ENCODE measurements at places on chromosomes 7 and 10.

DNA sequence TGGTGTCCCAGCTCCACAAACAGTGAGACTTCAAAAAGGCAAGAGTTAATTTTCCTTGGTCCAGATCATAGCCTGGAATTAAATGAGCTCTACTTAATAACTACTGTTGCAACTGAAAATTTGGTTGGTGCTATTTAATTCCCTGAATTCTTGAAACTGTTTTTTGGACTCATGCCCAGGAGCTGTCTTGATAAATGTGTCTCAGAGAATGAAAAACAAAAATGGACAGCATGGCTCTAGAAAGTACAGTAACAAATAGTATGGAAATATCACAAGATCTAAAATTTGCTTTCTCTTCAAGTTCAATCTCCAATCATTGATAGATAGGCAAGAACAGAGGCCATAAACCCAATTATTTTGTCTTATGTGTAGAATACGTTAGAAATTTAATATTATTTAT, 42.5 kb downstream of the CCDC71L start:
- no peak for DNase-seq

GRCh38 chr7:620056-620455, 100.4 kb upstream of the PDGFA start:
- no peak for DNase-seq

GRCh38 chr7:155463114-155463811, 5.3 kb downstream of the EN2 start:
- DNase-seq, result no peak

- DNase-seq, result no peak
Measured at GRCh38 chr7:36653663-36654355, 70.5 kb downstream of the AOAH start.

DNA sequence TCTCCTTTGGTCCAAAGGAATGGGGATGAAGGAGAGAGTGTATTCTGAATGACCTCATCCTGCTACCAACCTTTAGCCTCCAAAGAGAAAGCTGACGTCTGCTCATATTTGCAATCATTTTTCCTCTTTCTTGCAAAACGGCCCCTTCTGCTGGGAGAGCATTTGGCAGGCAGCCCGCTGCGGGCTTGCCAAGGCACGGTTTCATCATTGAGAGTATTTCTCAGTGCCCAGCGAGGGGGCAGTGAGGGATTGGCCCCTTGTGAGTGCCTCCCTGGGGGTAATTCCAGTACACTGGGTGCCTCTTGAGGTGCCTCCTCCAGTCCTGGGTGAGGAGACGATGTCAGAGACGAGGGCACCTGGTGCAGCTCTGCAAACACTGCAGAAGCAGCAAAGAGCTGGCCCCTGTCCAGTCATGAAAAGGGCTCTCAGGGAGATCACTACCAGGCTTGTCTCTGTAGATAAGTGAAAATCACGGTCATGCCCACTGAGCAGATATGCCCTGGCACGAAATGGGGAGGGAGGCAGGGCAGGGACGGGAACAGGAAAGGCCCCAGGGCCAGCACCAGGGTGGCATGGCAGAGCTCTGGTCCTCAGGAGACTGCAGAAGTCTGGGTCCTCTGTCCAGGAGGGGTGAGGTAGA, 48.7 kb upstream of the SHH start:
- DNase-seq, result no peak

DNA sequence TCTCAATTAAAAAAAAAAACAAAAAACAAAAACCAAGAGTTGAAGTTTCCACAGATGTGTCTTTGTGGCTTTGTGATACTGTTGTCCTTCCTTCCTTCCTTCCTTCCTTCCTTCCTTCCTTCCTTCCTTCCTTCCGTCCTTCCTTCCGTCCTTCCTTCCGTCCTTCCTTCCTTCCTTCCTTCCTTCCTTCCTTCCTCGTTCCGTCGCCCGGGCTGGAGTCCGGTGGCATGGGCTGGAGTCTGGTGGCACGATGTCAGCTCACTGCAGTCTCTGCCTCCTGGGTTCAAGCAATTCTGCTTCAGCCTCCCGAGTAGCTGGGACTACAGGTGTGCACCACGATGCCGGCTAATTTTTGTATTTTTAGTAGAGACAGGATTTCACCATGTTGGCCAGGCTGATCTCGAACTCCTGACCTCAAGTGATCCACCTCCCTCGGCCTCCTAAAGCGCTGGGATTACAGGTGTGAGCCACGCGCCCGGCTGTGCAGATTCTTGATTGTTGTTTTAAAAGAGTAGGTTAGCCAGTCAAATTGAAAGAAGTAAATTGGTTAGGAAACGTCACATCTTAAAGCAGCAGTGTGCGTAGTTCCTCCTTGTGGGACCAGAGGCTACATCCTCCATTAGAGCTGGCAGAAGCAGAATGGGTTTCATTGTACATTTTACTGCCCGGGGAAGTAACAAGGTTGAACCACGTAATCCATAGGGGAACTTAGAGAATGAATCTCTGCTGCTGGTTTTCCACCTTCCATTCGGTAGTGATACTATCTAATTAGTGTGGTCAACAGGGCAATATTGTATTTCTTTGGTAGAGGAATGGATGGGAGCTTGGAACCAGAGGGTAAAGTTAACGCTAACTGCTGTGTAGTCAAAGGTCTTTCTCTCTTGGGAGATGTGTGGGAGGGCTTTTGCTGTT, 20.6 kb downstream of the DNAJB6 start:
- DNase-seq, result no peak

DNA sequence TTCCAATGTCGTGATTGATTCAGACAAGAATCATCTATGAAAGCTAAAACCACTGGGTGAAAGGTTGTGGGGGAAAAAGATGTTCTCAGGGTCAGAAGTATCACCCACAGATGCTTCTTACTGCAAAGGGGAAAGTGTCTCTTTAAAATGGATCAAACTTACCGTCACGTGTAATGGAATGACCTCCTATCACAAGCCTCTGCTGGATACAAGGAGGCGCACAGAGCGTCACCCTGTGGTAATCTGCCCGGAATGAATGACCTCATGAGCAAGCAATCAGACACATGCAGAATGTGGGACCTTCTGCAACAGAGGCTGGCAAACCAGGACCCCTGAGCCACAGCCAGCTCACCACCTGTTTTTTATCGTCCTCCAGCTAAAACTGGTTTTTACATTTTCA, 33.0 kb downstream of the WIPF3 start:
- DNase-seq, result no peak

GRCh38 chr10:63865210-63865609, 344.0 kb downstream of the REEP3 start:
- no peak for DNase-seq

GRCh38 chr10:71259815-71260501, 47.6 kb downstream of the UNC5B start:
- no peak for DNase-seq

- no peak for DNase-seq
Measured at GRCh38 chr10:71334221-71334791, 15.2 kb downstream of the SLC29A3 start.

- no peak for DNase-seq
Measured at GRCh38 chr7:75689246-75690099, 49.3 kb downstream of the HIP1 start.

- DNase-seq, result no peak
Measured at GRCh38 chr10:76922666-76923065, 714.9 kb downstream of the KCNMA1 start.

DNA sequence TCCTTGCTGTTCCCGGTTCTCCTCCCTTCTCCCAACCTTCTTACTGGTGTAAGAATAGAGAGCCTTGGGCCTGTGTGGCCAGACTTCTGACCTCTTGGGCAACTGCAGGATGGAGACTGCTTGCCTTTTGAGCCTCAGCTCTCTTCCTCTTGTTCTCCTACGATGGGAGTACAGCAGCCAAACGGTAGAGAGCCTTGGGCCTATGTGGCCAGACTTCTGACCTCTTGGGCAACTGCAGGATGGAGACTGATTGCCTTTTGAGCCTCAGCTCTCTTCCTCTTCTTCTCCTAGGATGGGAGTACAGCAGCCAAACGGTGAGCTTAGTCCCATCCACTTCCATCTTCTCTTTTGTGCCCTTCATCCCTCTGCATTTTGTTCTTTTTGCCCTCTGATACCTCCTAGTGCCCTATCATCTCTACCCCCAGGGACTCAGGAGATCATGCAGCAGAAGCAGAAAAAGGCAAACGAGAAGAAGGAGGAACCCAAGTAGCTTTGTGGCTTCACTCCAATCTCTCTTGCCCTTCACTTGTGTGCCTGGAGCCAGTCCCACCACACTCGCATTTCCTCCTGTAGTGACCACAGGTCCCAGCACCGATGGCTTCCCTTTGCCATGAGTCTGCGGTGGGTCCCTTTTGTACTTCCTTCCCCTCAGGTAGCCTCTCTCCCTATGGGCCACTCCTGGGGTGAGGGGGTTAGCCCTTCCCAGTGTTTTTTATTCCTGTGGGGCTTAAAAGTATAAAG, 15.3 kb downstream of the SLC25A13 start:
- DNase-seq, result no peak

DNA sequence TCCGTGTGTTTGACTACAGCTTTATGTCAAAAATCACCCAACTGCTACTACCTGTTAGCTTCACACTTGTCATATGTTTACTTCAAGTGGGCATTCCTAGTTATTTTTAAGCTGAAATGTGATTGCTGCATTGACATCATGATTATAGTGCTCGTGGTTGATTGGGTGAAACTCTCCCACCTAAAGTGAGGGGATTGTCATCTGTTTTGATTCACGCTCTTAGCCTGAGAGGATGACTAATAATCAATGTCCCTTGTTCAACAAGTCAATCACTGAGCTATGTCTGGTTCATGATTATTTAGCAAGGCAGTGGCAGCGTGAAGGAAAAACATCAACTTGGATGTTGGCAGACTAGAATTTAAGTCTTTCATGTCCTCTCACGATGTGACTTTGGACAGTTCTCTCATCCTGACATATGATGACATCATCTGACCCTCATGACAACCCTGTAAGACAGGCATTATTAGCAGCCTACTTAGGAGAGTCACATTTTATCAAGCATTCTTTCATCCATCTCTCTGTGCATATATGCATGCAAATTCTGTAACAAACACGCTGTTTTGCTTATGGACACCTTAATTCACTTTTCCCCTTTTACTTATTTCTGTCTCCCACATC, 352.6 kb upstream of the ZMIZ1 start:
- DNase-seq, result no peak

GRCh38 chr10:56370217-56371113, 9.4 kb upstream of the ZWINT start:
- no peak for DNase-seq

GRCh38 chr7:90858546-90858945, 262.4 kb downstream of the CDK14 start:
- no peak for DNase-seq

- no peak for DNase-seq
Measured at GRCh38 chr10:114575417-114576131, 82.5 kb downstream of the ABLIM1 start.

DNA sequence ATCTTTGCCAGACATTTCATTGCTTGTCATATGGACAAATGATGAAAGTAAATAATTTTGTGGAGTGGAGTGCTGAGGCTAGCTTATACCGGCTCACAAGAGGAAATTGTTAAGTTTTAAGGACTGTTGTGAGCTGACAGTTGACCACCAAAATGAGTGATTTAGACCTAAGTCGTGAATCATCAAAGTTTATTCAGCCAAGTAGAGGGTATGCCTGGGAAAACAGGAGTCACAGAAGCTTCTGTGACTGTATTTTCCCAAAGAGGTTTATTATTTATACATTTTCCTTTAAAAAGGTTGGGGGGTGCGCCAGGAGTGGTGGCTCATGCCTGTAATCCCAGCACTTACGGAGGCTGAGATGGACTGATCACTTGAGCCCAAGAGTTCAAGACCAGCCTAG, 21.8 kb downstream of the MRPS24 start:
- DNase-seq, result no peak

DNA sequence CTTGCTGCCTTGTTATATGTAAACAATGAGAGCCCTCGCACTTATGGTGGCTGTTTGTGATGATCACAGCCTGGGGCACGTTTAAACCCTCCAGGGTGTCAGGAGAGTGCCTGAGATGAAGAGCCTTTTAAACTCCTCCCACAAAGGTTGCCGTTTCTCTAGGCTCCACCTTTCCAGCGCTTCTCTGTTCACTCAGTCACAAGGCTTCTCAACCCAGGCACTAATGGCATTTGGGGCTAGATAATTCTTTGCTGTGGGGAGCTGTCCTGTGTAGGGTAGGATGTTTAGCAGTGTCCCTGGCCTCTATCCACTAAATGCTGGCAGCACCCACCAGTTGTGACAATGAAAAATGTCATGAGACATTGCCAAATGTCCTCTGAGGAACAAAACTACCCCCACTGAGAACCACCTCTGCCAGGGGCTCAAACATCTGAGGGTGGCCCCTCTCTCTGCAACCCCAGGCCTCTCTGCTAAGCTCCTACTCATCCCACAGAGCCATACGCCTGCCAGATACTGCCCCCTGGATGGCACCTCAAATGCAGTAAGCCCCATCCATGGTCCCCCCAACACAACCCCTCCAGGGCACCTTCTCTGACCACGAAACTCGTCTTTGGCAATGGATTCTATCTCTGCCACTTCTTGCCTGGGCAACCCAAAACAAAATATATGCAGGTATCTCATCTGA, 144.3 kb upstream of the ZMIZ1 start:
- DNase-seq, result no peak

GRCh38 chr7:157679607-157680006, 342.8 kb downstream of the DNAJB6 start:
- no peak for DNase-seq

DNA sequence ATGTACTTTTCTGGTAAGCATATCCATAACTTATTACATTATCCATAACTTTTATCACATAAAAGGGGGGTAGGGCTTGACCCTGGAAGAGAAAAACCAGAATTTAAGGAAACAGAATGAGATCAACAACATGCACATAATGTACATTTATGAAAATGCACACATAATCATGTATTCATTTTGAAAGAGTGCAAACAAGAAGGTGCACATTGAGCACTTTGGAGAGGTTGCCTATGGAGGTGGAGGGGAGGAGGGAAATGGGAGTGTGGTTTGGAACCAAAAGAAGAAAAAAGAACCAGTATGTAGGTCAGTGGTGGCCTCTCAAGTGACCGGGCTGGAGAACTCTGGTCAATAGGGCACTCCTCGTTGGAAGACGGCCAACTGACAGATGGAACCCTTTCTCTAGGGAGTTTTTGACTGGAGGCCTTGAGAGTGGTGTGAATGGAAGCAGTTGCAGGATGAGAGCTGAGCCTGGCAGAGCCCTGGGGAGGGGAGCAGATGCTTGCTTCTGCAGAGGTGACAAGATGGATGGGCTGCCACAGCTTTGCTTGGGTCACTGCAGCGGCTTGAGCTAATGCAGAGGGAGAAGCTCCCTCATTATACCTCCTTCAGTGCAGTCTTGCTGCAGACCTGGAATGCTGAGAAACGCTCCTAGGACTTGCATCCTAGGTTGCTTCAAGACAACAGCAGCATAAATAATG, 192.7 kb downstream of the SEC23IP start:
- DNase-seq, result no peak

DNA sequence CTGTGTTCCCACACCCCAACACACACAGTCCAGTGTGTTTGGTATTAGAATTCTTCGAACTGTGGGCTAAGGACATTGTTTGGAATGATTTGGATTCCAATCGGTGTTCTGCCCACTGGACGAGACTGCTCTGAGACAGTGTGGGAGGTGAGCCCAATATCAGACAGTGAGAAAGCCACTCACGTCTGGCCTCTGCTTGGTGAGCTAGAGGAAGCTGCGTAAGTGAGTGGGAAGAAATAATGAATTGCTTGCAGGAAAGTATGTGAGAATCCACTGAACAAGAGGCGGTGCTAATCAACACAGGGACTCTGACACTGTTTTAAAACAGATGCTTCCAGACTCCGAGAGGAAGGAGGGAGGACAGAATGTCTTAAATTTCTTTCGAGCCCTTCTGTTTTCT, 675.0 kb upstream of the ANKRD30A start:
- no peak for DNase-seq

GRCh38 chr10:78774999-78775711, 293.6 kb upstream of the ZMIZ1 start:
- DNase-seq, result no peak

GRCh38 chr7:69825113-69825972, 227.1 kb downstream of the AUTS2 start:
- DNase-seq, result no peak
